ENCODE measurements at places on chromosomes 5 and 9.

- DNase-seq: no peak
Measured at GRCh38 chr9:113281356-113281755, 5.9 kb downstream of the PRPF4 start.

GRCh38 chr5:149371296-149371962 is 7.7 kb downstream of the IL17B start:
- peak; percentile 90 for DNase-seq

DNA sequence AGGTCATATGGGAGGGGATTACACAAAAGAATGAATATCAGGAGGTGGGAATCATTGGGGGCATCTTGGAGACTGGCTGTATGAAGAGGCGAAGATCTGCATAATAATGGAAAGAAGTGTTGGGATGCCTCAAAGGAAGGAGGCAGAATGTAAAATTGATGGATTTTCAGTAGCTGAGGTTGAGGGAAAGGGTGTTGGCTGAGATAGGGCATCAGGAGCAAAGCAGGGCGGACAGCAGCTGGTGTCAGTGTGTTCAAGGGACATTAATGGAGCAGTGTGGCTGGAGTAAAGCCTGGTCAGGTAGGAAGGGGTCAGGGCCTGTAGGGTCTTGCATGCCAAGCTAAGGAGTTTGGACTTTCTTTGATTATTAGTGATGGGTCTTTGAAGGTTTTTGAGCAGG is 65.2 kb upstream of the TNFAIP8 start:
- DNase-seq: peak; percentile 54

GRCh38 chr5:44942524-44943001 is 133.8 kb downstream of the MRPS30 start:
- no peak for DNase-seq

DNA sequence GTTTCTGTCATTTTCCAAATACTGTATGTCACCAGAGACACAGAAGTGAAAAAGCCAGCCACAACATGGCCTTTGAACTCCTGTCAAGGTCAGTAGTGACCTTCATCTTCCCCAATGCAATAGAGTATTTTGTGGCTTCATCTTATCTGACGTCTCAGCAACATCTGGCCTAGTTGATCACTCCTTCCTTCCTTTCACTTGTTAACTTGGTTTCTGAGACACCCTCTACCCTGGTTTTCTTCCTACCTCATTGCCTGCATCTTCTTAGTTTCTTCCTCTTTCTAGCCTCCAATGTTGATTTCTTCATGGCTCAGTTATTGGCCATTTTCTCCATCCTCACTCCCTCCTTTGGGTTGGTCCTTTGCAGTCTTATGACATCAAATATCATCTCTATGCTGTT is 36.3 kb downstream of the GLIS3 start:
- no peak for DNase-seq

GRCh38 chr9:107293543-107294085 is 10.5 kb downstream of the RAD23B start:
- peak; percentile 11 for DNase-seq

DNA sequence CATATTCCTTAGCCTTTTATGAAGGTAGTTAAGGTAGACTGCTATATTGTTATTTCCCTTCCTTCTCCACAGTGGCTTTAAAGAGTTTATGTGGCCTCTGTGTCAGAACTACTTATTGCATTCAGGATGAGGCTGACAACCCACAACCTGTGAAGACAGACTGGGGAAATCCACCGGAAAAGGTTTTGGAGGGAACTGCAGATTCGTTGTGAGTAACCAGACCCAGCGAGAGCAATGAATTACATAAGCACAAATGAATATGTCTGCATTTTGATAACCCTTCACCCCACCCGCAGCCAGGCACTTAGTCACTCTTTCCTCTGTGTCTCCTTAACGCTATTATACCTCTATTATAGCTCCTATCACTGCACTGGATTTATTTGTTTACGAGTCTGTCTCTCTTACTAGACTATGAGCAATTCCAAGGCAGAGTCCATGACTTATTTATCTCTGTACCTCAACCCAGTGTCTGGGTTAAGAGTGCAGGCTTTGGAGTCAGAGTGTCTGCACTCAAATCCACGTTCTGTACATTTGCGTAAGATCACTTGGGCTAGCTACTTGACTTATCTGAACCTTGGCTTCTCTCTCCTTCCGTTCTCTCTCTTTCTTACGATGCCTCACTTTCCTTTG is 19.2 kb downstream of the KCTD16 start:
- peak; percentile 94 for DNase-seq

GRCh38 chr9:129613520-129614175 is 7.3 kb downstream of the C9orf50 start:
- DNase-seq: no peak

- no peak for DNase-seq
Measured at GRCh38 chr5:168513861-168514428, 15.2 kb upstream of the FBLL1 start.

DNA sequence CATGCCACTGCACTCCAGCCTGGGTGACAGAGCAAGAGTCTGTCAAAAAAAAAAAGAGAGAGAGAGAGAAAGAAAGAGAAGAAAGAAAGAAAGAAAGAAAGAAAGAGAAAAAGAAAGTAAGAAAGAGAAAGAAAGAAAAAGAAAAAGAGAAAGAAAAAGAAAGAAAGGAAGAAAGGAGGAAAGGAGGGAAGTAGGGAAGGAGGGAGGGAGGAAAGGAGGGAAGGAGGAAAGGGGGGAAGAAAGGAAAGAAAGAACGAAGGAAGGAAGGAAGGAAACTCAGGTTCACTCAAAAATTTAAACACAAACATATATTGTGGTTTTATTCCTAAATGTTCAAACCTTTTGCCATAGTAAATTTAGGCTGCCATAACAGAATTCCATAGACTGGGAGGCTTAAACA is 453.0 kb downstream of the SLCO4C1 start:
- DNase-seq: no peak

DNA sequence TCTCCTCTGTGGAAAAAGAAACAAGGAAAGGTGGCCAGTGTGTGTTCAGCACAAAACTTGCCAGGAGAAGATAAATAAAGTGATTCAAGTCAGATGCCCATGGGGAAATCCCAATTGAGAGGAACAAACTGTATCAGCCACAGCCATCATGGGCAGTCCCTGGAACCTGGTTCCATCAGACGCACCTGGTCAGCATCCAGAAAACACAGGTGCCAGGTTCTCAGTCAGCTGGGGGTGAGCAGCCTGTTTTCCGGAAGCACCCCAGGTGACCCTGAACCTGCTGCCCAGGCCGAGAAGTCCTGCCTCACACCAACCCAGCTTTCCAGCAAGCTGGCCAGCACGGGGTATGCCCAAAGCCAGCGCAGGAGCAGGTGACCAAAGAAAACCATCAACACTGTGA is 30.5 kb downstream of the PTCH1 start:
- DNase-seq: no peak

- DNase-seq: no peak
Measured at GRCh38 chr5:138000102-138000723, 32.7 kb downstream of the FAM13B start.

DNA sequence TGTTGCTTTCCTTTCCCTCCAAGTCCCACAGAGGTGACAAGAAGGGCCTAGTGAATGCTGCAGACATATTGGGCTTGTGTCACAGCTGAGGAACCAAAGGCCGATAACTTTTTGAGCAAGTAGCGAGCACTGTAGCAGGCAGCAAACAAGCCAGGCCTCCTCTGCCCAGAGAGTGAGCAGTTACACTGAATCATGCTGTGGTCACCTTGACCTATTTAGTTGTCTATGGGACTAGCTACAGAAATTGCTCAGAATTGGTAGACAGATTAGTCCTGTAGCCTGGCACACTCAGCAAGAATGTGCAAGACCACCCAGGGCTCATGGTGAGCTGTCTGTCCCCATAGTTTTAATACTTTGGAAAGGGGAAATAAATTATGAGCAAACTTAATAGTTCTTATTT is 25.2 kb downstream of the ZCCHC9 start:
- no peak for DNase-seq

- no peak for DNase-seq
Measured at GRCh38 chr9:75096796-75097195, 8.5 kb downstream of the OSTF1 start.

DNA sequence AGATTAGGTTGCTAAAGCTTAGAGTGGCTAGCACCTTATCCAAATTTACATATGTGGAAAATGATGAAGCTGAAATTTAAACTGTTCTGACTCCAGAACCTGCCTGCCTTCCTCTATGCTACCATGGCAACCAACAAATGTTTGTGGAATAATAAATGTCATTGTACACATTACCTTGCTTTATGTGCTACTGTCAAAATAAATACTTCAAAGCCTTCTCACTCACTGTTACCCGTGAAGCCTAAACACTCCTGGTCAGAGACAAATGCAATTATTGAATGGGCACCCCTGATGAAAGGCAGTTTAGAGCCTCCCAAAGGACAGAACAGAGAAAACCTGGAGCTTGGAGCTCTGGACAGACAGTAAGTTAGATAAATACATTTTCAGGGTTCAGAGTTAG is 158.6 kb downstream of the FAM114A2 start:
- DNase-seq: no peak
